ENCODE measurements at places on chromosomes 4 and X.

DNA sequence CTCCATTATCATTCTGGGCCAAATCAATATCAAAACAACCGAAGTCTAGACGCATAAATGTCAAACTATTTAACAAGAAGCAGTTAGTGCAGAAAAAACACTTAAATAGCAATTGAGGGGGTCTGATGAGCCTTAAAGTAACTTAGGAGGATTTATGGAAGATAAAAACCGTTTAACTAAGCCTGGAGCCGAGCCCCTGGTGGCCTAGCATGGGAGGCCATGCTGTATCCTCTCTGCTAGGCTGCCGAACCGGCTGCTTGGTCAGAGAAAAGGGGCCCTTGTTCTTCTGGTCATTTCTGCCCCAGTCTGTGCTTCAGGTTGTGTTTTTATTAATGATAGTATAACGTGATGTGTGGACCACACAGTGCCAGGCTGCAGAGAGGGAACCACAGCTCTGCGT is 72.4 kb downstream of the CPZ start:
- no peak for DNase-seq

DNA sequence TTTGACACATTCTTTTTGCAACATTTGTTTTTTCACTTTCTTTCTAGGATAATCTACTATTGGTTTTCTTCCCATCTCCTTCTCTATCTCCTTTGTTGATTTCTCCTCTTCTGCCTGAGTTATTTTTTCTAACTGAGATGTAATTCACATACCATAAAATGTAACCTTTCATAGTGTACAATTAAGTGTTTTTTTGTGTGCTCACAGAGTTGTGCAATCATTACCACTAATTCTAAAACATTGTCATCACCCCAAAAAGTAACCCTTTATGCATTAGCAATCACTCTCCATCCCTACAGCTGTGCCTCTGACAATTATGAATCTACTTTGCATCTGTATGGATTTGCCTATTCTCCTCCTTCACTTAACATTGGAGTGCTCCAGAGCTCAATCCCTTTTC is 66.6 kb upstream of the FHL1 start:
- DNase-seq = no peak

GRCh38 chr4:6516762-6517161 is 44.3 kb upstream of the PPP2R2C start:
- no peak for DNase-seq

DNA sequence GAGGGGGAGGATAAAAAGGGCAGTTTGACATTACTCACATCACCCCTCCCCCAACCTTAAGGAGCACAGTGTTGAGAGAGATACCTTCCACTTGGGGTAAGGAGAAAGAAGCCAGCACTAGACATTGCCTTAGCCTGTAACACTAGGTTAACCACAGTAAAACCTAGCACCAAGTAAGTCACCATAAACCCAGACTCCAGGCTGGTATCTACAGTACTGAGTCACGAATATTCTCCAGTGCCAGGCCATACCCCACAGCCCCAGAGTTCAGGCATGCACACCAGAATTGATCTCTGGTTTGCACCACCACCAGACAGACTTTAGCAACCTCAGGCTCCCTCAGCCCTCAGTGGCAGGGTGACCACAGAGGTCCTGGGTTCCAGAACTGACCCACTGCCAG is 570.4 kb downstream of the PRR32 start:
- DNase-seq = no peak

- no peak for DNase-seq
Observed at GRCh38 chr4:151674804-151675391, 85.9 kb downstream of the GATB start.

GRCh38 chrX:40457406-40457805 is 123.4 kb upstream of the ATP6AP2 start:
- DNase-seq = no peak

GRCh38 chr4:65917486-65917885 is 247.2 kb upstream of the EPHA5 start:
- no peak for DNase-seq

GRCh38 chr4:14169460-14169859 is 541.9 kb upstream of the BOD1L1 start:
- DNase-seq = no peak

DNA sequence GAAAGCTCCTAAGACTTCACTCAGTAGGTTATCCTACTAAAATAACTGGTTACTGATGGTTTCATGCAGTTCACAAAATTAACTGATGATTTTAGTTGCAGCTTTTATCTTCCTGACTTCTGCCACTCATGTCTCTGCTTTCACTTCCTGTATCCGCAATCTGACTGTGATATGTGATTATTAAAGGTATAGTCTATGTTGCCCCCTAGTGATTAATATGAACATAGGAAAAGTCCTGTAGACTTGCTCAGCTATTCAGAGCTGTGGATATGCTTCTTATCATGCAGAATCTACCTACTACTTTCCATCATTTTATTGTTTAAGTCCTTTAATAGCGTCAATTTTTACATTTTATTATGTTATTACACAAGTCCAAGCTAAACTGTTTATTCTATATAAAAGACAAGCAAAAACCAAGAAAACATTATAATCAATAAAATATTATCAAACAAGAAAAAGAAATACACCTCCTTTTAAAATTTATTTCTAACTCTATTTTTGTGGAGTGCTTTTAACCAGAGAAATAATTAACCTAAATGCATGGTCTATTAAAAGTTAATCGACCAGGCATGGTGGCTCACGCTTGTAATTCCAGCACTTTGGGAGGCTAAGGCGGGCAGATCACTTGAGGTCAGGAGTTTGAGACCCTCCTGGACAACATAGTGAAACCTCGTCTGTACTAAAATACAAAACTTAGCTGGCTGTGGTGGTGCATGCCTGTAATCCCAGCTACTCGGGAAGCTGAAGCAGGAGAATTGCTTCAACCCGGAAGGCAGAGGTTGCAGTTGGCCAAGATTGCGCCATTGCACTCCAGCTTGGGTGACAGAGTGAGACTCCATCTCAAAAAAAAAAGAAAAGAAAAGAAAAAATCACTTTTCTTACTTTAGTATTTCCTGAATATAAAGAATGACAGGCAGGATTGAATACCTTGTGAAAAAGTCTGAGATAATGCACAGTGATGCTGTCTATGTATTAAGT is 40.4 kb upstream of the TLR2 start:
- DNase-seq = no peak

GRCh38 chrX:73851014-73852009 is 288.3 kb downstream of the CHIC1 start:
- no peak for DNase-seq

DNA sequence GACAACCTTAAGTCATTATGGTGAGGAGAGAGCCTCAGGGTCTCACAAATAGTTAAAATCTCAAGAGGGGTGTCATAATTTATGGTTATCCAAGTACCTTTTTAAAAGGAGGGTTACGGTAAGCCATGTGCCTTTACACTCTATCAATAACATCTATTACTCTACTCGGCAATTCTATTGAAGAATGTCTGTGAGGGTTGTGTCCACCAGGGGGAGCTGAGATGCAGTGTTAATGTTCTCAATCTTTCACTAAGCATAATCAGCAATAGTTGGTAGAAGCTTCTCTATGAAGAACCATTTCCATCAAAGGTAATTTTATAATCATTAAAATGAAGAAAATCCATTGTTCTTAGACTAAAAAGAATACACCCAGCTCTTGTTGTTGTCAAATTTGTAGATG is 457.4 kb downstream of the CENPC start:
- peak; percentile 52 for DNase-seq

GRCh38 chr4:137819964-137820383 is 287.7 kb upstream of the PCDH18 start:
- no peak for DNase-seq

DNA sequence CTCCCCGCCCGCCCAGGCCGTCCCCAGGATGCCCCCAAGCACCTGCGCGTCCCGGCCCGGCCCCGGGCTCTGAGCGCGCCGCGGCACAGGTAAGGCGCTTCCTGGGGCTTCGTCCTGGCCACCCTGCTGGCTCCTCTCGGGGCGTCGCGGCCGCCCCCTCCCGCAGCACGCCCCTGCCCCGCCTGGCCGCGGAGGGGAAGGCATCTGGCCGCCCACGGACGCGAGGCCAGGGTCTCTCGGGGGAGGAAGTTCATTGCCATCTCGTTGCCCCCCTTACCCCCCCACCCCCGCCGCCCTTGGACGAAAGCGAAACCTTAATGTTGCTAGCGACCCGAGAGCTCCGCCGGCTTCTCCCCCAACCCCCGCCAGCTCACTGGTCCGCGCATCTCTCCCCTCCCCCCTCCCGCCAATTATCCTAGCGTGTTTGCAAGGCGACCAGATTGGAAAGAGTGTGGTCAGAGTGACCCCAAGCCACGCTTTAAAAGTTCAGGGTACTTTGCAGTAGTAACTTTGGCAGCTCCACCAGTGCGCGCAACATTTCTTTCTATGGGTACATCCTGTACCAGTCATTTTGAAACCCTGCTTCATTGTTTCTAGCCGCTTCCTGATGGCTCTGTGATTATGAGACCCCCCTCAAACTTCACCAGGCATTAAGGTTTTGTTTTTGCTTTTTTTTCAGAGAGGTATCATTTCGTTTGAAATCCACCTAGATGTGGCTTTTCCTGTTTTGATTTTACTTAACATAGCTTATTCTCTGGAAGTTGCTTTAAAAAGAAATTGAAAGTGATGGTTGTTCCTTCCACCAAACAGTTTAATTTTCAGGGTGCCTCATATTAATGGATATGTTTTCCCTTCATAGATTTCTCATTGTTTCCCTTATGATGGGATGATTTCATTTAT is 626 bp downstream of the TBC1D1 start:
- DNase-seq = peak; percentile 71

DNA sequence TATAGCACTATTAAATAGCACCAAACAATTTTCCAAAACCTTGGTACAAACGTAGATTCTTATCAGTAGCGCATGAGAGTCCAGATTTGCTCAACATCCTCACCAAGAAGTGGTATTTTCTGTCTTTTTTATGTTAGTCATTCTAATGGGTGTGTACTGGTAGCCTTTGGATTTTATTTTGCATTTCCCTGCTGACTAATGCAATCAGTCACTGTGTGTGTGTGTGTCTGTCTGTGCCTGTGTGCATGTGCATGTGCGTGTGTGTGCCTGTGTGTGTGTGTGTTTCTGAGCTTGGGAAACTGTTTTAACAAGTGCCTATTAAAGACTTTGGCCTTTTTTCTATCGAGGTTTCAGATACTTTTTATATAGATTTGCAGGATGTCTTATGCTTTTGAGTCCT is 82.2 kb upstream of the MAGEA10 start:
- DNase-seq = no peak

GRCh38 chrX:78506248-78506647 is 152.9 kb downstream of the RTL3 start:
- no peak for DNase-seq

DNA sequence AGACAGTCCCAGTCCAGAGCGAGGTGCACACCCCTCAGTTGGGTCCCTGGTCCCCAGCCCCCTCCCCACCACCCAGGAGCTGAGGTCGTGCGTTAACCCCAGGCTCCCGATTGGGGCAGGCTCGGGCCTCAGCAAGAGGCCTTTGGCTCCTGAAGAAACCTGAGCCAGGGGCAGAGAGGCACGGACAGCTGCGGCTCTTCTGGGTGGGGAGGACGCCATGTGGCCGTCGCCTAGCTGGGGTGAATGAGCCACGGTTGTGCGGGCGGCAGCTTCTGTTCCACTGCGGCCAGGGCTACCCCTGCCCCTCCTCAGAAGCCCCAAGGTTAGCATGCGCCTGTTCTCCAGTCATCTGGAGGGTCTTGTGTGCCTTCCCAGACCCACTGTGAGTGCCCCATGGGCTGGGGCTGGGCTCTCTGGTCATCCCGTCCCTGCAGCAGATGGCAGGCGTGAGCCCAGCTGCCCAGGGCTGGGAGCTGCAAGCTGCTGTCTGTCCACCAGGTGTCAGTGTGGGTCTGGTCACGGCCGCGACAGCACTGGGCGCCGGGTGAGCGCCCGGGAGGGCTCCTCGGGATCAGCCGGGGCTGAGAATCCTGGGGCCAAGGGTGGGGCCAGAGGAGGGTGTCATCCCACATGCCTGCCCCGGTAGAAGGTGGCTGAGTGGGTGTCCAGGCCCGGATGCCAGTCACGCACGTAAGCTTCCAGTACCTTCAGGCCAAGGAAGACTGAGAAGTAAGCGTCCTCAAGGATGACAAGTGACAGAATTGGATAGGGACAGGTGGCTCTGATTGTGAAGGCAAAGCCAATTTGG is 21.9 kb downstream of the ATP2B3 start:
- peak; percentile 69 for DNase-seq

DNA sequence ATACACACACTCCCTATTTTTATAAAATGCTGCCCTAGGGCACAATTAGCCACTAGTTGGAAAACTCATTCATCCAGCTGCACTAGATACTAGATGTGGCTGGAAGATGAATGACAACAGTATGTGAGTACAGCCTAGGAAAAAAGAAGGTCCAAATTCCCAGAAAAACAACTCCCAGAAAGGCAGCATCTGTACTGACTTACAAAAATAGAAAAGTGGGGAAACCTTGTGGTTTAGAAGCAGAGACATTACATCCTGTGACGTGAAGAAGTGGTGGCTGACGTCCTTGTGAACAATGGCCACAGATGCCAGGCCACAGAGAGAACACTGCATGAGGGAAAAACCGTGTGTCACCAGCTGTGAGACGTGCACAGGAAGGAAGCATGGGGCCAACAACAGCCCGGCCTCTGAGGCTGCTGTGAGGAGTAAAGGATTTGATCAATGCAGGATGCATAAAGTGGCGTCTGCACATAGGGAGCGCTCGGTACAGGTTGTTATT is 81.2 kb downstream of the SPRY1 start:
- peak; percentile 73 for DNase-seq

- DNase-seq = no peak
Observed at GRCh38 chr4:156545003-156545785, 426.4 kb downstream of the PDGFC start.

- DNase-seq = no peak
Observed at GRCh38 chr4:168876106-168876505, 133.9 kb downstream of the CBR4 start.

DNA sequence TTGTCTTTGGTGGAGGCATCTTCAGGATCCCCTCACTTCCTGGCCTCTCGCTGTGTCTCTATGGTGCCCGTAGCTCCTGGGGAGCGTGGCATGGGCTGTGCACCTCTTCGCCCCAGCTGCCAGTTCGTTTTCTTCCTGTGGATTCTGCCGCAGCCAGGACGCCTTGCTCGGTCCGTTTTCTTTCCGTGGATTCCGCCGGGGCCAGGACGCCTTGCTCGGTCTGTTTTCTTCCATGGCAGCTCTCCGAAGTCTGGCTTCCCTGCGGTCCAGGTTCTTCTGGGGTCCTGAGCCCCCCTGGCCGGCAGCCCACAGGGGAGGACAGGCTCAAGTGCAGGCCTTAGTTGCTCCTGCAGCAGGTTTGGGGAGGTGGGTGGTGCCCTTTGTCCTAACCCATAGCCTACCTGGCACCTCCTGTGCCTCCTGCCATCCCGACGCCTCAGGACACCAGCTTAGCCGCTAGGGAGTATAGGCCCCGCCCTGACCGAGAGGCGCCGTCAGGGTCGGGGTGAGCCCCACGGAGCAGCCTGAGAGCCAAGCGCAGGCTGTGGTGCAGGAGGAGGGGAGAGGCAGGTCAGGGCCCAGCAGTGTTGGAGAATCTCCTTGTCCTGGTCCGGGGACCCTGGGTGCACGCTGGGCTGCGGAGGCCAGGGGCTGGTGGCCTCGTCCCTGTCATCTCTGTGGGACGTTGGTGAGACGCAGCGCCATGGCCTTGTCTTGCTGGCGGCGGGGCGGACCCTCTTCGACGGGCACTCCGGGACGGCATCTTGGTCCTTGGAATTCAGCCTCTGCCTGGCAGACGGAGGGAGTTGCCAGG is 27.1 kb downstream of the UVSSA start:
- DNase-seq = no peak

- DNase-seq = no peak
Observed at GRCh38 chr4:3786196-3786869, 20.1 kb downstream of the ADRA2C start.

GRCh38 chr4:48913346-48913745 is 6.8 kb upstream of the OCIAD2 start:
- no peak for DNase-seq

- no peak for DNase-seq
Observed at GRCh38 chrX:68048774-68049173, 384.5 kb downstream of the OPHN1 start.

All from activated CD4-positive, alpha-beta memory T cell treated with anti-CD3 and anti-CD28 coated beads for 36 hours (primary cell).